ENCODE measurements at places on chromosomes 1 and 21.

GRCh38 chr1:18064534-18064933 lies 43.1 kb upstream of the IGSF21 start:
- no peak for DNase-seq

DNA sequence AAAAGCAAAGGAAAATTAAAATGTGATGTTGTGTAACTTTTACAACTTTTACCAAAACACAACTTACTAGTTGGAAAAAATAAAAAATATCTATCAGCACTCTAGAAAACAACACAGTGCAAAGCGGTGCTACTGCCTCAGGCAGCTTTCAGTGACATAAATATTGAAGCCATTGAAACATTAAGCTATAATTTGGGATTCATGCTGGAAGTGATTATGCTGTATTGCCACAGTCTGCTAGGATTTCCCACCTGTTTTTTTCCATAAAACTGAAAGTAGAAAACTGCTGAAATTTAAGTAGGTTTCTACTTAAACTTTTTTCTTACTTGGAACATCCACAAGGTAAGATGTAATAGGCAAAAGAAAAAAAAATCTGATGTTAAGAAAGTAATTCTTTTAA lies 674.4 kb downstream of the KCNT2 start:
- no peak for DNase-seq

DNA sequence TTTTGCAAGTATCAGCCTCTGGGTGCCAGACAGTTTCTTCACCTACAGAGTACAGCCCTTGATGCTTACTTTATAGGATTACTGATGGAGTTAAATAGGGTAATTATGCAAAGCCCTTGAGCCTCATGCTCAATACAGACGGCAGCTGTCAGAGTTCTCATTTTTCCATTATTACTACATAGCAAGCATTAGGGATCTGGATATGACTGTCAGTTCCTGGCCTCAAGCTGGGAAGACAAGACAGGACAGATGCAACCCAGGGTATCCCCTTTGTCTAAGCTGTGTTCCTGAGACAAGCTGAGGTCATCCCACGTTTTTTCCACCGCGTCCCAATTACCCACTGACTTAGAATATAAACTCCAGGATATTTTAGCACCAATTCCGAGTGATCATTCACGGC lies 94.4 kb downstream of the SLC35F3 start:
- no peak for DNase-seq

- peak; percentile 65 for DNase-seq
Measured at GRCh38 chr1:230109895-230110667, 43.0 kb downstream of the GALNT2 start.

- DNase-seq = no peak
Measured at GRCh38 chr1:210434223-210434622, 105.5 kb downstream of the HHAT start.
